ENCODE measurements at places on chromosomes 16 and 17.

DNA sequence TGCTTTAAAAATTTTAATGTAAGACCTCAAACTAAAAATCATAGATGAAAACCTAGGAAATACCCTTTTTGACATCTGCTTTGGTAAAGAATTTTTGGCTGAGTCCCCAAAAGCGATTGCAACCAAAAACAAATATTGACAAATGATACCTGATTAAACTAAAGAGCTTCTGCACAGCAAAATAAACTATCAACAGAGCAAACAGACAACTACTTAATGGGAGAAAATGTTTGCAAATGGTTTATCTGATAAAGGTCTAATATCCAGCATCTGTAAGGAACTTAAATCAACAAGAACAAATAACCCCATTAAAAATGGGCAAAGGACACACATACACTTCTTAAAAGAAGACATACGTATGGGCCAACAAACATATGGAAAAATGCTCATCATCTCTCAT lies 242.5 kb downstream of the BCAS3 start:
- no peak for DNase-seq

- DNase-seq = no peak
Measured at GRCh38 chr16:85136702-85137322, 24.5 kb upstream of the CIBAR2 start.

DNA sequence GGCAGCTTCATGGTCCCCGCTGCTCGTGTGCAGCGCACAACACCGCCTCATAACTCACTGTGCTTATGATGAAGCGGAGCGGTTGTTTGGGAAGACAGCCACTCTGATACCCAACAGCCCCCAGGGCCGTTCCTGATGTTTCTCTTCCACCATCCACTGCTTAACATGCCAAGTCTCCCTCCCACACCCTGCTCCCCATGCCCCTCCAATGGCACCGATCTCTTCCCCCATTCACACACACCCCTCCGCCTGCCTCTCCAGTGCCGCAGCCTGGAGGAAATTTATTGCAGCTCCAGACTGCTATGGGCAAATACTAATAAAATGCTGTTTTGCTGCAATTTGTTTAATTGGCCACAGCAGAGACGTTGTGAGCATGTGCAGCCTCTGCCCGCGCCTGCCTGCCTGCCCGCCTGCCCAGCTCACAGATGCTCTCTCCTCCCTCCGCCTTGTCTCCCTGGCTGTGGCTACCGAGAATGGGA lies 80.3 kb upstream of the LHX1 start:
- DNase-seq = no peak

GRCh38 chr17:42779936-42780850 lies at the start of gene WNK4:
WNK4 (plus strand) TSS chr17:42780610; CDS start chr17:42780699, 89 bp downstream.
- no peak for DNase-seq

DNA sequence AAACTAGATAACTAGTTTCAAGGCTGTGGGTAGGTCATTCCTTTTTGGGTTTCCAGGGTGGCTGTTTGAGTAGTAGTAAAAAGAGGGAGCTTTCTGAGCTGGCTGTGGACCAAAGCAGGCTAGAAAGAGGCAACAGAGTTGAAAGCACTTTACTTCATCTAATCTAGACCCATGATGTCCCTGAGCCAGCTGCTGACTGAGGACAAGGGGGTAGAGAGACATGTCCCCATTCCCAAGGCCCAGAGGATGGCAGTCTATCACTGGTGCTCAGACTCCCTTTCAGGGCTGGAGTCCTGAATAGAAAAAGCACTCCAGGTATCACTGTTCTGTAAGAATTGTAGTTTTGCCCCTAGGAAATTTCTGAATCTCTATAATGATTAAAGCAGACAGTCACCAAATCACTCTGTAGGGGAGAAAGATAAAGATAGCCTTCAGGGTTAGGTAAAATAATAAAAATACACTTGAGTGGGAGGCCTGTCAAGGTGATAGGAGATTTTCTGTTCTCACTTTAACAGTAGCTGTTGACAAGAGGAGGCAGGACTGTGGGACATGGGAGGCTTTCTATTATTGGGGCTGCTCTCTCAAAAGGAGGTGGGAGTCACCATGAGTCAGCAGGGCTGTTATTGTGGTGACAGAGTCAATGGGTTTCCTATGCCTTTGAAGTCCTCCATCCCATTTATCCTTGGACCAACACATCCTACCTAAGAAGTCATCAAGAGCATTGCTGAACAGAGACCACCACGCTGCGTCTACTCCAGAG lies 190.2 kb upstream of the MPHOSPH6 start:
- DNase-seq = no peak

DNA sequence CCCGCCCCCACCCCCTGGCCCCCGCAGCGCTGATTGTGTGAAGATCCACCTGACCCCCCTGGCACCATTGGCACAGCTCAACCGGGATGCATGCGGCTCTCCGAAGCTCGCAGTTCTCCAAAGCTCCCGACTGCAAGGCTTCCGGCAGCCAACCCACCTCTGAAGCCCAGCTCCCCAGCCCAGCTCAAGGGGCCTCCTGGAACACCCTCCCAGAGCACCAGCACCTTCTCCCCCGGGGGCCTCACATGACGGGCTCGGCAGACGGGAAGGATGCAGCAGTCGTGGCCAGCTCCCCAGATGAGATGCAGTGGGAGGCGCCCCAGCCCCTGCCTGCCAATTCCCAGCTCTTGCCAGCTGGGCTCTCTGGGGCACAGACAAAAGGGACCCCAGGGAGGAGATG lies 215.3 kb downstream of the ZNF423 start:
- DNase-seq = no peak

- no peak for DNase-seq
Measured at GRCh38 chr16:64878940-64879339, 242.9 kb downstream of the CDH11 start.

DNA sequence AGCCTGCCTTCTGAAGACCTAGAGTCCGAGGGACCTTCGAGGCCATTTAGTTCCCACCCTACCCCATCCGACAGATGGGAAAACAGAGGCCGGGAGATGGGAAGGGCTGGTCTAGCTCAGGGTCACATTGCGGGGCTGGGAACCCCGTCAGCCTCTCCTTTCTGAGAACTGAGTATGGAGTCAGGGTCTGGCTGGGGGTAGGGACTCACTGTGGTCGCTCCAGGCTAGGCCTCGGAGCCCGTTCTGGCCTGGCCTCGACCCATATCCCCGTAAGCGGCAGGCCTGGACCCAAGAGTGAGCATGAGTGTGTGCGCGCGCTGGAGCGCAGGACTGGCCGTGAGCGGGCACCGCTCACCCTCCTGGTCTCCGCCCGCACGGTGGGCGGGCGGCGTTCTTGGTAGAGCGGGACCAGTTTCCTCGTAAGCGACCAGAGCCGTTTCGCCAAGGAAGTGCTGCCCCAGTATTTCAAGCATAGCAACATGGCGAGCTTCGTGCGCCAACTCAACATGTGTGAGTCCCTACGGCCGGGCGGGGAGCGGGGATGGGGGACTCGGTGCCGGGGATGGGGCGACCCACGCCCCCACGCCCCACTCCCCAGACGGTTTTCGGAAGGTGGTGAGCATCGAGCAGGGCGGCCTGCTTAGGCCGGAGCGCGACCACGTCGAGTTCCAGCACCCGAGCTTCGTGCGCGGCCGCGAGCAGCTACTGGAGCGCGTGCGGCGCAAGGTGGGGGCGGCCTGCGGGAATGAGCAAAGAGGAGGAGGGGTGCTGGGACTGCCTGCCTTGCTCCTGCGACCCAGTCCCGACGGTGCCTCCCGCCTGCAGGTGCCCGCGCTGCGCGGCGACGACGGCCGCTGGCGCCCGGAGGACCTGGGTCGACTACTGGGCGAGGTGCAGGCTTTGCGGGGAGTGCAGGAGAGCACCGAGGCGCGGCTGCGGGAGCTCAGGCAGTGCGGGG lies 855 bp downstream of the HSF4 start:
- no peak for DNase-seq

- peak; percentile 61 for DNase-seq
Measured at GRCh38 chr17:61426482-61427304, 25.5 kb upstream of the TBX4 start.

All from kidney glomerular epithelial cell (primary cell).